Head of caudate nucleus (tissue), 42 donors: ENCODE measurements at places on chromosomes 7 and 10.

DNA sequence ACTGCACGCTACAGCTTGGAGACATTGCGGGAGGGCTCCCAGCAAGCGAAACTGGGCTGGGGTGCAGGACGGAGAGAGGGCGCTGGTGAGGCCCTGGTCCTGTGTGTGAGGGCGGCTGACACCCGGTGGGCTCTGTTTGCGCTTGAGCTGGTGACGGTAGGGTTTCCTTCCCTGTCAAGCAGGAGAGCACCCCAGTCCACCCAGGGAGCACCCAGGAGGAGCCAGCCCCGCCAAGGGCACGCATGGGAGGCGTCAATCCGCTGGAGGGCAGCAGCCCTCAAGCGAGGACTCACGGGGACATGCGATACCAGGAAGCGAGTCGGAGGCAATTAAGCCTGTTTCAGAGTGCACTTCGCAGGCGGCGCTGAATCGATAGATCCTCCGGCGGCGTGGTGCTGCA lies 109.4 kb downstream of the MAD1L1 start:
- DNase-seq, result no peak

DNA sequence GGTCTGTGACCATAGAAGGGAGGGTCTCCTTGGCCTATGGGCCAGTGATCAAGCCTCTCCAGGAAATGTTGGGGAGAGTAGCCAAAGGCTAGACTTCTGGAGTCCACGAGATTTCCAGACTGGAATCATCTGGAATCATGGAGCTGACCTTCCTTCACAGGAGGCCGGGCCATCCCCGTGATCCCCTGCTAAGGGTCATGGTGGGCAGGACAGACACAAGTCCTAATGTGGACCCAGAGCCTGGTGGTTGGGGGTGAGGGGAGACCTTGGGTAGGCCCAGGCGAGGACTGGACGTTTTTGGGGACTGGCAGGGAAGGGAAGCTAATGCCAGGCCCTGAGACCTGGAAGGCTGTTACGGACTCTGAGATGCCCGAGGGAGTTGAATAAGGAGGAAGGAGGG lies 9.8 kb upstream of the GRID1 start:
- no peak for DNase-seq

- DNase-seq, result no peak
Measured at GRCh38 chr7:55501611-55502010, 70.7 kb downstream of the VOPP1 start.

DNA sequence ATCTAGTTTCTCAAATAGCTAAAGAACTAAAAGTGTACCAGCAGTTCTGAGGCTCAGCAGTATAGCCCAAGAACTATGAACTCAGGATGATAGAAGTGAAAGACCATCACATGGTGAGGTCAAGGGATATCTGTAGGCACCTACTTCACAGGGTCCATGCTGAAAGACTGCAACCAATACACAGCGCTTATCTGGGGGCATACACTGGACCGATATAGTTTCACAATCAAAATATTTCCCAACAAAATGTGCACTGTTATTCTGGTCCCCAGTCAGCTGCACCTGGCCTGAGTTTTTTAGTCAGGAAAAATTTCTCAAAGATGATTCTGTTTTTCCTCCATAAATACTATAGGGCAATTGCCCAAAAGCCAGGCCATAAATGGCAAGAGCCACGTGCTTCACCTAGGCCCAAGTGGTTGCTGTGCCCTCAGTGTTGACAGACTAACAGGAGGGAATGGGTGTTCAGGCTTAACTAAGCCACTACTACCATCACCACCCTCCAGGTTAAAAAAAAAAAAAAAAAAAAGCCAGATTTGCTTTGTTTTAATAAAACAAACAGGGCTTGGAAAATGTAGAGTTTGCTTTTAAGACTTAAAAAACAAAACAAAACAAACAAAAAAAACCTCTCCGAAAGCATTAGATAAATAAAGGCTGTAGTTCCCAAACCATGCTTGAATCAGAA lies 58.5 kb downstream of the OGDH start:
- no peak for DNase-seq

DNA sequence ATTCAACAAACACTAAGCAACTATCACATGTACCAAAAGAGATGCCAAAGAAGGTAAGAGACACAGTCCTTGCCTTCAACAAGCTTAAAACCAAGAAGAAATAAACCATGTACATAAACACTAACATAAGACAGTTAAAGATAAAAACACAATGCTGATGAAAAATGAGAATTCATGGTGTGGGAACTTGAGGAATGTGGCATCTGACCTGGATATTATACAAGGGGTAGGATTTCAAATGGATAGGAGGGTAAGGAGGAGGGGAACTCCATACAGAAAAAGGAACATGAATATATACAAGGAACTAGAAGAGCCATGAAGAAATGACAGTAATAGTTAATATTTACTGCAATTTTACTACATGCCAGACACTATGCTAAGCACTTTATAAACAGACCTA lies 11.0 kb downstream of the HIBADH start:
- DNase-seq, result no peak
